Ureter (tissue), 1 donor: ENCODE measurements at places on chromosomes 6 and 20. TPM values are rescaled to one million over a fixed set of nuclear protein-coding genes. Genes with fewer than 3 reads are reported as not detected.
A peak's percentile ranks its signal among the peaks of the same experiment; 100 is the strongest.

Gene FOXF2
- total RNA-seq: 3.4 TPM

GRCh38 chr6:102746941-102747340 is 1353.4 kb downstream of the GRIK2 start:
- no peak for DNase-seq

GRCh38 chr6:83231146-83231545 is 38.0 kb downstream of the RWDD2A start:
- DNase-seq: no peak

DNA sequence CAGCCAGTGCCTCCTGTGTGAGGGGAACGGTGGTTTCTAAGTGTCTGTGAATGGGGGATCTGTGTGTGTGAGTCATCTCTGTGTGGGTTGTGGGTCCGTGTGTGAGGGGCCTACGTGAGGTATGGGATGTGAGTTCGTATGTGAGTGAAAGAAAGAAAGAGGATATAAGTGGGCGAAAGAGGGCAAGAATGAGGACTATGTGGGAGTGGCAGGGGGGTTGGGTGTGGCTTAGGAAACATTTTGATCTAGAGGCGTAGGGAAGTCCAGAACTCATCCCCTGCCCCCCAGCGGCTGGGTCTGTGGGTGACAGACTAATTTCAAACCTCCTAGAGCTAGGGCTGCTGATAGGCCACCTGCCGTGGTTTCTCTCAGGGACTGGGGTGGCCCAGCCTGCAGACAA is 35.5 kb downstream of the DHX35 start:
- no peak for DNase-seq

Gene SIM1
- total RNA-seq: 5.3 TPM

Gene FOXQ1
- 130 TPM for total RNA-seq

Gene SLC22A23
- 42.4 TPM for total RNA-seq

Gene TEAD3
- 60.3 TPM for total RNA-seq

DNA sequence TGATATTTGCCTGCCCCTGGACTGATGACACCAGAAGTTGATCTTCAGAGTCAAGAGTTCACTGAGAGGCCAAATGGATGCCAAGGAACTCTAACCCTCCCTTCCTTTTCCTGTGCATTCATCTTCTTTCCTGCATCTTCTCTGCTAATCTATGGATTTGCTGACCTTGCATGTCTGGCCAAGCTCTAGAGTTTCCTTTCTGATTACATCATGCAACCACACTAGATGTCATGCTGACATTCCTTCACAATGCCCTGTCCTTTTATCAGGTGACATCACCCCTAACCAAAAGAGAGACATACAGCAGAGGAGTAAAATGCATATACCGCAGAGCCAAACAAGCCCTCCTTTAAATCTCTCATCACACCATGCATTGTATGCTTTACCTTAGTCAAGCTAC is 487.6 kb downstream of the TFAP2A start:
- DNase-seq: no peak

- no peak for DNase-seq
Measured at GRCh38 chr6:51265426-51265825, 446.8 kb downstream of the TFAP2B start.

DNA sequence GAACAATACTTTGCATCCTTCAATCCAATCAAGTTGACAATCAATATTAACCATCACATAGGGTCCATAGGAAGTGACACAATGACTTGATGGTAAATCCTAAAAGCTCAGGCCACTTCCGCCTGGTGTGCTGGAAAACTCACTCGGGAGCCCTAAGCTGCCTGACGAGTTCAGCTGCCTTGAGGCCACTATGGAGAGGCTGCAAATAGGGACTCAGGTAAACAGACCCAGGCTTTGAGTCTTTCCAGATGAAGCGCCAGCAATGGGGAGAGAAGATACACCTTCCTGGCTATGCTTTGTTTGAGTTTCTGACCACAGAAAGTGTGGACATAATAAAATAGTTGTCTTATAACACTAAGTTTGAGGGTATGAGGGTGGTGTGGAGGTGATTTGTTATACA is 112.6 kb downstream of the GPR63 start:
- DNase-seq: no peak

- DNase-seq: no peak
Measured at GRCh38 chr6:86477500-86478148, 459.7 kb upstream of the HTR1E start.

DNA sequence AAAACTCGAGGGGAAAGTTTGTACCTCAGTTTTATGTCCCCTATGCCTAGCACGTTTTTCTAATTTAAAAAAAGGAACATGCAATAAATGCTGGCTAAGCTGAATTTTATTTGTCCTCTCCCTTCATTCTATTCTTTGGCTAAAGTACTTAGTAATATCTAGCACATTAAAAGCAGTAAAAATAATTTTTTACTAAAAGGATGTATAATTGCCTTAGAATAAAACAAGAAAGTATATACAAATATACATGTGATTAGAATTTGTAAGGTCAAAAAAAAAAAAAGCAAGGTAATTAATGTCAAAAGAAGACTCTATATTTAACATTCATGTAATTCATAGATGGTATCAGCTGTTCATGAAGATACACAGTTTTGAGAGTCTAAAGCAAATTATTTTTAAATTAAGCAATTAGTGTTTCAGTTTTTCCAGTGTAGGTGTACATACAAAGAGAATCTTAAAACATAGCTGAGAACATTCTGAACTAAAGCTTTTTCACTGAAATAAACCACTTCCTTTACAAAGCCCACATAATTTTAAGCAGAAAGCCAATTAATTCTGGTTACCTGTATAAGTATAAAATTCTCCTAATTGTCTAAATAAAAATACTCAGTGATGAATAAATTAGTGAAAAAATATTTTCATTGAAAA is 32.4 kb downstream of the HBS1L start:
- no peak for DNase-seq

GRCh38 chr20:37567671-37568588 is 40.3 kb upstream of the BLCAP start:
- DNase-seq: no peak

DNA sequence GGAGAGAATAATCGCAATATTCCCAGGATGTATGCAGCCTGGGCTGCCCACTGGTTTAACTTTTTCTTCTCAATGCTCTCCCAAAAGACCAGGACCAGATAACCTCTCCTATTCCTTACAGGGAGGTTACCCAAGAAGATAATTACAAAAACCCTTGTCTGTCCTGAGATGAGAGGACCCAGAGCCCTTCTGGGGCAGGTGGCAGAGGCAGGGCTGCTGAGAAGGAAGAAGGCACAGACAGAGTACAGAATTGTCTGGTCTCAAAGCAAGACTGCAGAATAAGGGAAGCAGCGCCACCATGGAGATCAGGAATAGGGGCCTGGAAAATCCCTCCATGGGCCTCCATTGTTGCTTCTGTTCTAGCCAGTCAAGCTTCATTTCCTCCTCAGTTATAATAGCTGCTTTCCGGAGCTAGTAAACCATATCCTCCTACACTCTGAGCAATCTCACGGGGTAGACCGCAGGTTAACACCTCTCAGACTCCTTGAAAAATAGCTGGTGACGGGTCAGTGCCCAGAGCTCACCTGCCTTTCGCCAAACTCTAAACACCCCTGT is 463 bp upstream of the HLA-DMB start:
- DNase-seq: no peak

DNA sequence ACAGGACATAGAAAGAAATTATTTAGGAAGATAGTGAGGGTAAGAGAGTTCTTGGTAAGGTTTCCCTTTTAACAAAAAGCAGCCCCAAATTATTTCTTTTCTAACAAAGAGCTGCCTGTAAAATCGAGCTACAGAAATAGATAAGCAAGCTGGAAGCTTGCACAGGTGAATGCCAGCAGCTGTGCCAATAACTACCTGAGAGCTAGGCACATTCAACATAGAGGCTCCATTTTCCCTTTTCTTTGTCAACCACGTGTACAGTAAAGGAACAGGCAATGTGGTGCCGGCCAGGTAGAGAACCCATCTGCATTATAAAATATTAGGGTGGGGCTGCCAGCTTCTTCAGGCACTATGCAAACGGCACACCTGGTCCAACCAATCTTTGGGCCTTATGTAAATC is 341.6 kb upstream of the JAG1 start:
- no peak for DNase-seq

Gene STX11
- total RNA-seq: 5.8 TPM

Gene CST1
- not detected for total RNA-seq

Gene CGA
- not detected for total RNA-seq

GRCh38 chr6:154223296-154223695 is 133.3 kb downstream of the IPCEF1 start:
- no peak for DNase-seq

Gene ANKRD66
- not detected for total RNA-seq

Gene ID1
- total RNA-seq: 367 TPM

Gene CYP24A1
- 10.4 TPM for total RNA-seq

Gene C6orf58
- total RNA-seq: 0.55 TPM

DNA sequence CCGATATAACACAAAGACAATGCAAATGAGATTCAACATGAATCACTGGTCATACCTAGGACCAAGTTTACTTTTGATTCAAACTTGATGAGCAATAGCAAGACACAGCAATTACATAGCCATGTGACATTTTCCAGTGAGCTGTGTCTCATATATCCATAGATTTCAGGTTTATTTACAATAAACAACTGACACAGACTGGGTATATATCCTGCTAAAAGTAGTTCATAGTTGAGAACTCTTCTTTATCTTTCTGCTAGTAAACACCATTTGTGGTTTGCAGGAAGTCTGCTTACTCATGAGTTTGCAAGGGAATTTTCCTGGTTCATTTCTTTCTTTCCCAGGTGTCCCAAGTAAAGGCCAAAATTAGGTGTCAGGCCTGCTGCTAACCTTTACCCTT is 343.4 kb downstream of the KIF16B start:
- no peak for DNase-seq

Gene RSPH4A
- total RNA-seq: 0.55 TPM

DNA sequence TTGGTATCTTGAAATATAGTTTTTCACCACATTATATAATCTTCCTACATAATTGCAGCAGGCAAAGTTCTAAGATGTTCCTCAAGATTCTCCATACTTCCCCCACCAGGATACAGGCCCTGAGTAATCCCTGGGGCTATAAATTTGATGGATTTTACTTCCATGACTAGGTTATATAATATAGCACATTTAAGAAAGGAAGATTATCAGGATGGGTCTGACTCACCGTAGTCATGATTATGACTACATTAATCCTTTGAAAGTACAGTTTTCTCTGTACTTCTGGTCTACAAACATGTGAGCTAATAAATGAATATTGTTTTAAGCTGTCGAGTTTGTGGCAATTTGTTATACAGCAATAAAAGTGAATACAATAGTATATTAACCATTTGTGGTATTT is 122.5 kb downstream of the MACROD2 start:
- DNase-seq: no peak

Gene AARS2
- total RNA-seq: 17.4 TPM

- DNase-seq: no peak
Measured at GRCh38 chr6:161261325-161261724, 12.5 kb downstream of the AGPAT4 start.

Gene GTSF1L
- total RNA-seq: not detected

Gene PABPC1L
- 79.4 TPM for total RNA-seq

- no peak for DNase-seq
Measured at GRCh38 chr20:10453241-10453640, 18.1 kb downstream of the SLX4IP start.

DNA sequence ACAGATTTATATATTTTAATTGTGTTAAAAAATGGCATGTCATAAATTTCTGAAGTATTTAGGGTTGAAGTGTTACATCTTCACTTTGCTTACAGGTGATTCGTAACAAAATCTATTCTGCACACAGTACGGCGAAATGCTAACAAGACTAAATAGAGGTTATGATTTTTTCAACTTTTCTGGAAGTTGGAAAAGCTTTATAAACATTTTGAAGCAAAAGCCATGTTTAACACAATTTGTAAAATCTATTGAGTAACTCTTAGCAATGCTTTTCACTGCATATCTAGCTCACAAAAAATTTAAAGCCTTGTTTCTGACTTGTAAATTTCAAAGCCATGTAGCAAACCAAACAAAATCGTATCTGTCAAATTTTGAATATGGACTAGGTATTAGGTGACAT is 3.3 kb downstream of the STX16 start:
- DNase-seq: no peak

Gene C20orf144
- not detected for total RNA-seq

DNA sequence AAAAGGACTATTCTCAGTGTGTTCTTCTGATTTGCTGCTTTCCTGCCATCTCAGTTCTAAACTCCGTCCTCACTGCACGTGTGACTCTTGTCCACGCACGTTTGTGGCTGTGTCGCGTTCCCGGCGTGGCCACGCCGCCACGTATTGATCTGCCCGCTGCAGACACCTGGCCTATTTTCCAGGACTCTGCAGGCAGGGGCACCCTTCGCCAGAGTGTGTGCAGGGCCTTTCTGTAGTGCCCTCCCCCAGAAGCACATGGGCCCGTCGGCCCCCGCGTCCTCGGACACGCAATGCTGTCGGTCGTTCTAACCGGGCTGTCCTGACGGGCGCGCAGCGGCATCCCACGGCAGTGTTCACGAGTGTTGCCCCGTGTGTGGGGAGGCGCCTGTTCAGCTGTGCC is 87.6 kb downstream of the YTHDF1 start:
- peak; percentile 29 for DNase-seq

DNA sequence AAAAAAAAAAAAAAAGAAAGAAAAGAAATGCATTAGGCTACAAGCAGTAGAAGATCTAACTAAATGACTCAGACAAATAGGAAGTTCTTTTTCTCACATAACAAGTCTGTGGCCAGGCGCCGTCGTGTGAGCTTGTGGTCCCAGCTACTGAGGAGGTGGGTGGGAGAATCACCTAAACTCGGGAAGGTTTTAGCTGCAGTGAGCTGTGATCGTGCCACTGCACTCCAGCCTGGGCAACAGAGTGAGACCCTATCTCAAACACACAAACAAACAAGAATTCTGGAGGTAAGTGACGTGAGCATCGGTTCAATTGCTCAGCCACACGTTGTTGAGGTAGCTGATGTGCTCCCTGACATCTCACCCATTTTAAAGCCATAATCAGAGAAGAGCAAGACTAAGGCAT is 37.9 kb upstream of the SLC23A2 start:
- DNase-seq: no peak

DNA sequence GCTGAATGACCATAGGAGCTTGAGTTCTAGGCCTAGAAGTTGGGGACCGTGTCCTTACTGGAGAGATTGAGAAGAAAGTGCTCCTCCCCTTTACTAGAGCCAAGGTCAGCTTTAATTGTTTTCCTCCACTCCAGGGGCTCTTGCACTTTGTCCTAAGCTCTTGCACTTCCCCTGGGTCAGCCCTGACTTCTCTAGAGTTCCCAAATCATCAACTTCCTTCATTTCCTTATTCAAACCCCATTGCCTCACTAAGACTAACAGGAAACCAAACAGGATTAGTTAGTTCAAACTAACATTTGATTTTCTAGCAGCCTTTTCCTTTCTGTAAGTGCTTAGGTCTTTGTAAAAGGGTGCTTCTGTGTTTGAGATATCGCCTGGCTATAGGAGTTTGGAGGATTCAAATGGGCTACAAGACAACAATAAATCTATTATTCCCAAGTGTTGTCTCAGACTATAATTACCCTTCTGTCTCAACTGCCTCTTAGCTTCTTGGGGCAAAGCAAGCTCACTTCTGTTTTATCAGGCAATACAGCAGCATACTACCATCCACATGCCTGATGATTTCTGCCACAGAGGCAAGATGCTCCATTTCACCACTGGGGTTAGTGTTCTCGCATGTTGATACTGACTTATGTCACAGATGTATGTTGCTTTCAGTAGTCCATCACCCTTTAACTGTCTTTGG is 12.8 kb upstream of the DTNBP1 start:
- no peak for DNase-seq
